ENCODE measurements at places on chromosomes 7 and 10.

DNA sequence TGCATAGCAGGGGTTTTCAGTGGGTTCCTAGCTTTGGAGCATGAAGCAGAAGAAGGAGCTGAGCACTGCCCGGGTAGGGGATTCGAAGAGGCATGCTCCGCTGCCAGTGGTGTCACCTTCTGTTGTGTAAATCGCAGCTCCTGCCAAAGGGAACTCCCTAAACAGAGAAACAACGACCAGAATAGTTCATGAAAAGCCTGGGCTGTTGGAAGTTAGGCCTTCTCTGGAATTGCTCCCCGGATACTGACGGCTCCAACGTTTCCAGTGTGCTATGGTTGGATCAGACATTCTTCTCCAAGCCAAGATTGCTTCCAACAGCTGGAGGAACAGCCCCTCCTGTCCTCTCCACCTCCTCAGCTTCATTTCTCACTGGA, 546.0 kb upstream of the FZD8 start:
- DNase-seq, result no peak

GRCh38 chr7:4077980-4078379, 604.1 kb upstream of the FOXK1 start:
- no peak for DNase-seq

GRCh38 chr7:28356619-28357018, 55.7 kb upstream of the CREB5 start:
- DNase-seq, result no peak

DNA sequence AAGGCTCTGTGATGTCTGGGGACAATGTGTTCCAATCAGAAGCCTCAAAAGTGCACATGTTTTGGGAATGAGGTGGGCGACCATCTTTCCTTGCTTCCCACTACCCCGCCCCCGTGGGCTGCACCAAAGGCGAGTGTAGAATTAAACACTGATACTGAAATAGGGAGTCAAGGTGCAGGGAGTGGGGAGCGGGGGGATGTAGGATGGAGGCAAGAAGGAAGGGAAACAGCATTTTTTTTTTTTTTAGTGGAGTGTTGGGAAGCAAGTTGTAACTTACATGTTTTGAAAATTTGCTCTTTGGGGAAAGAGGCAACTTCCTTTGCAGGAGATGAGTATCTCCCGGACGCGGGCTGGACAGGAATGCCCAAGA, 484 bp upstream of the DLX5 start:
- no peak for DNase-seq

DNA sequence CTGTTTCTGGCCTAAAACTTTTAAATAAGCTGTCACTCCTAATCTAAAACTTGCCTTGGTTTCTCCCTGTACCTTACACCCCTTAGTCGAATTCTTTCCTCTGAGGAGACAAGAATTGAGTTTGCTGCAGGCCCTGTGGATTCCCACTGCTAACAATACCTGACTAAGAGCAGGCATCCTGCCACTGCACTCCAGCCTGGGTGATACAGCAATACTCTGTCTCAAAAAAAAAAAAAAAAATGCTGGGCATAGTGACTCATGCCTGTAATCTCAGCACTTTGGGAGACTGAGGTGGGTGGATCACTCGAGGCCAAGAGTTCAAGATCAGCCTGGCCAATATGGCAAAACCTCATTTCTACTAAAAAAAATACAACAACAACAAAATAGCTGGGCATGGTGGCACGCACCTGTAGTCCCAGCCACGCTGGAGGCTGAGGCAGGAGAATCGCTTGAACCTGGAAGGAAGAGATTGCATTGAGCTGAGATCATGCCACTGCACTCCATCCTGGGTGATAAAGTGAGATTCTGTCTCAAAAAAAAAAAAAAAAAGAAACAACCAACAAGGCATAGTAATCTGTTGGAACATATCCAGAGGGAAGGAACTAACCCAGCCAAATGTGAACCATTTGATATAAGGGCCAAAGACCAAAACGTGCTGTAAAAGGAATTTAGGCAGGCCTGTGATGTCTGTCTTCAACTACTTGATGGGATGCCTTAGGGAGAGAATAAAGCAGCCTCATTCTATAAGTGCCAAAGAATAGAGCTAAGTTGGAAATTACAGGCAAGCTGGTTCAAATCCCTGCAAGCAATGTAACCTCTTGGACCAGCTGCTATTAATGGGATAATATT, 732.7 kb upstream of the AUTS2 start:
- DNase-seq, result no peak

DNA sequence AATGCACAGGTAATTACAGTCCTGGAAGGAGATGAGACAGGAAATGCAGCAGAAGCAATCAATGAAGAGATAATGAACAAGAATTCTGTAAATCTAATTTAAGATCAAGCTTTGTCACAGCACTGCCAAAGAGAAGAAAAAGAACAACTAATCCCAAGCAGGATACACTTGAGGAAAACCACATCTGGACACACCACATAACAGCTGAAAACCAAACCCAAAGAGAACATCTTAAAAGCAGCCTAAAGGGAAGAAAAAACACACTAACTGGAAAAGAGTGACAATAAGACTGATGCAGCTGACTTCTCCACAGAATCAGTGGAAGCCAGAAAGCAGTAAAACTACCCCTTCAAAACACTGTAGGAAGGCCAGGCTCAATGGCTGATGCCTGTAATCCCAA, 10.2 kb downstream of the CYTH3 start:
- no peak for DNase-seq

- DNase-seq, result peak; percentile 43
Measured at GRCh38 chr7:95871075-95871848, 98.9 kb downstream of the DYNC1I1 start.

DNA sequence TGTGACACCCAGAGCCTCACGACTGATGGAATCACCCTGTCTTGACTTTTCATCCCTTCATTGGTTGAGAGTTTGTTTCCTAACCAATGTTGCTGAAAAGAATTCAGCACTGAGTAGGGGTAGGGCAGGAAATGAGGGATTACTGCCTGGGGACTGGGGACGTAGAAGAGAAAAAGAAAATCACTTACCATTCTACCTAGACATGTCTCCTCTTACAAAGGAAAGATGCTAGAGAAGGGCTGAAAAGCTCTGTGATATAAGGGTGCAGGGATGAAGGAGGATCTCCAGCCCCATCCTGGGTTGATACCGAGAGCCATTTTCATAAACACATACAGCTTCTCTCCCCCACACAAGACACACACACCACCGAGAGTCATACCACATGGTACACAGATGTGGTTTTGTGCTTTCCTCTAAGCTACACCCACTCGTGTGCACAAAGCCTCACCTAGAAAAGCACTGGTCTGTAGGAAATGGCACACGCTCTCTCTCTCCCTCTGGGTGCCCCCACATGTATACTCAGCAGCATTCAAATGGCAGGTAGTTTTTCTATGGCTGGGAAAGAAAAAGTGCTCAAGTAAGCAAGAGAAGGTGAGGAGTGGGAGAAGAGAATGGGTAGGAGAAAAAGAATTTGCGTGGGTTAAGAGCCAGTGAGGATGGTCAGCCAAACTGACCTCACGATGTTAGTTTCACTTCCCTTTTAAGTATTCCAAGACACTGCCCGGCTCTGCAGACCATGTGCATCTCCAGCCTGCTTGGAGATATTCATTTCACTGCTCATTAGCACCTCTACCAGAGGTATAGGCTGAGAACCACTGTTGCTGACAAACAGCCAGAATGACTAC, 85.8 kb downstream of the CALD1 start:
- peak; percentile 17 for DNase-seq

- no peak for DNase-seq
Measured at GRCh38 chr10:47058961-47059391, 147.7 kb downstream of the PTPN20 start.

DNA sequence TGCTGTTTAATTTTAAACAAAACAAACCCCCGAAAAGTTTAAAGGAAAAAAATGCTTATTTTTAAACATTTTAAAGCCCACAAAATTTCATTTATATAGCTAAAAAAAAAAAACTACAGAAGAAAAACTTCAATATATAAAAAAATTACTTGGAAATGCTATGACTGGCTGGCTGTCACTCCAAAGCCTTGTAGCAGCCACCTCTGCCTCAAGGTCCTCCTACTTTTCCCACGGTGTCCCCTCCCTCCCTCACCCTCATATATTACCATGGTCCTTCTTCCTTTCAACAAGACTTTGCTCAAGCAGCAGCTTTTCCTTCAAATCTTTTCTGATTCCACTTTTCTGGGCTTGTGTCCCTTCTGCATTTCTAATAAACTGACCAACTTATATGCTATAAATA, 122.0 kb downstream of the TPK1 start:
- DNase-seq, result peak; percentile 3

DNA sequence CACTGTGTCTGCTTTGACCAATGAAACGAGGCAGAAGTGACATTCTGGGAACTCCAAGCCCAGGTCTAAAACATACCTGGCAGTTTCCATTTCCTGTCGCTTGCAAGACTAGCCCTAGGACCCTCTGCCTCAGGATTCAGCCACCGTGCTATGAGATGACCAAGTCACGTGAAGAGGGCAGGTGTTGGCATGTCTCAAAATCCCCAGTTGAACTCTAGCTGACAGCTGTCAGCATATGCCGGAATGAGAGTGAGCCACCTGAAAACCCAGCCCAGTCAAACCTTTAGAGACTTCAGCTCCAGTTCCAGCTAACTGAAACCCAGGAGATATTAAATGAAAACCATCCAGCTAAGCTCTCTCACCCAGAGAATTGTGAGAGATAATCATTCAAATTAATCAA, 89.9 kb upstream of the PPP1R3A start:
- no peak for DNase-seq

- DNase-seq, result peak; percentile 39
Measured at GRCh38 chr10:103695584-103696005, 159.8 kb downstream of the SH3PXD2A start.

GRCh38 chr7:103914147-103914899, 75.1 kb downstream of the RELN start:
- DNase-seq, result no peak

DNA sequence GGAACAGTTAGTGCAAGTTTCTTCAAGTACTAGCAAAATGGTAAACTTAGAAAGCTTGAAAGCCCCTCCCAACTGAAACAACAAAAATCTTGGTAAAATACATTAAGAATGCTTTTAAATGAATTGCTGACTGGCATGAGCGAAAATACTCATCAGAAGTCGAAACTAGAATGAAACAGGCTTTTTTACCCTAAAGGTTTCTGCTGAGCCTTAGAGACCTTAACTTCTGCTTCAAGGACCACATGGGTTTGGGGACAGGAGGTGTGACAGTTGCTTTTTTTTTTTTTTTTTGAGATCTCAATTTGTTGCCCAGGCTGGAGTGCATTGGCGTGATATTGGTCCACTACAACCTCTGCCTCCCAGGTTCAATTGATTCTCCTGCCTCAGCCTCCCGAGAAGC, 100.3 kb downstream of the MTPAP start:
- no peak for DNase-seq

DNA sequence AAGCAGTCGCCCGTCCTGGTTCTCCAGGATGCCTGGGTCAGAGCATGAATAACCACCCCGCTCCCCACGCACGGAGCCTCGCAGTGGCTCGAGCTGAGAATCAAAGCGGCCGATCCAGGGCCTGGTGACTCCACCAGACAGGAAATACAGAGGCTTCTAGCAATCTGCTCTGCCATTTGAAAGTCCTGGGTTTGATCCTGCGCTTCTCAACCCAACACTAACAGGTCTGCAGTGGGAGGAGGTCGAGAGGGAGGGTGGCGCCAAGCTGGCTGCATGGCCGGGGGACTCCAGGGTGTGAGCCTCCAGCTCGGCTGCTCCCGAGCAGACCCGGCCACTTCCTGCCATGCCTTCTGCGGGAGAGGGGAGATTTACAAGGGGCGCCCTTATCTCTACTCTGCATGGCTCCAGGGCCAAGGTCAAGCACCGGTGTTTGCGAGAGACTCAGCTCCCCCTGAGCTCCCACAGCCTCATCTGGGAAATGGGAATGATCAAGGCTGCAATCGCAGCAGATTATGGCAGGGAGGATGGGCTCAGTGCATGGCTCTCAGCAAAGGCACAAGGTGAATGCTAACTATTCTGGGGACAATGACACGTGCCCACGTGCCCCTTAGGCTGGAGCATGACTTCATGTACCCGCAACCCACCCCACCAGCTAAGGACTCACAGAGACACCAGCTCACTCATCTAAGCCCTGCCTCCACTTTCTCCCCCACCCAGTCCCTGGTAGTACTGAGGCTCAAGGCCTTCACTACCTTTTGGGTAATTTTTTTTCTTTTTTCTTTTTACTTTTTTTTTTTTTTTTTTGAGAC, 73.9 kb upstream of the TNRC18 start:
- no peak for DNase-seq

- peak; percentile 78 for DNase-seq
Measured at GRCh38 chr7:43905956-43906330, 453 bp downstream of the URGCP start.

DNA sequence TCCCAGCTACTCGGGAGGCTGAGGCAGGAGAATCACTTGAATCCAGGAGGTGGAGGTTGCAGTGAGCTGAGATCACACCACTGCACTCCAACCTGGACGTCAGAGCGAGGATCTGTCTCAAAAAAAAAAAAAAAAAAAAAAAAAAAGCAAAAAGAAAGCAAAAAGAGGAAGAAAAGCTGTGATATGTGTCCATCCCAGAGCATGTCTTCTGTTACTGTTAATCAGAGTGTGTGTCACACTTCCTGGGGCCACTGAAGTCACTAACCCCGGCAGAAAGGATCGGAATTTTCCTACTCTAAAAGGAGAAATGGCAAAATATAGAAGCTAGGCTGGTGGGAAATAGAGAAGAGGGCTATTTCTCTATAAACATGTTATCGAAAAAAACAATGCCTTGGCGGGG, 11.9 kb downstream of the PIK3AP1 start:
- DNase-seq, result peak; percentile 49

GRCh38 chr7:126044662-126045061, 1115.0 kb upstream of the POT1 start:
- DNase-seq, result no peak

DNA sequence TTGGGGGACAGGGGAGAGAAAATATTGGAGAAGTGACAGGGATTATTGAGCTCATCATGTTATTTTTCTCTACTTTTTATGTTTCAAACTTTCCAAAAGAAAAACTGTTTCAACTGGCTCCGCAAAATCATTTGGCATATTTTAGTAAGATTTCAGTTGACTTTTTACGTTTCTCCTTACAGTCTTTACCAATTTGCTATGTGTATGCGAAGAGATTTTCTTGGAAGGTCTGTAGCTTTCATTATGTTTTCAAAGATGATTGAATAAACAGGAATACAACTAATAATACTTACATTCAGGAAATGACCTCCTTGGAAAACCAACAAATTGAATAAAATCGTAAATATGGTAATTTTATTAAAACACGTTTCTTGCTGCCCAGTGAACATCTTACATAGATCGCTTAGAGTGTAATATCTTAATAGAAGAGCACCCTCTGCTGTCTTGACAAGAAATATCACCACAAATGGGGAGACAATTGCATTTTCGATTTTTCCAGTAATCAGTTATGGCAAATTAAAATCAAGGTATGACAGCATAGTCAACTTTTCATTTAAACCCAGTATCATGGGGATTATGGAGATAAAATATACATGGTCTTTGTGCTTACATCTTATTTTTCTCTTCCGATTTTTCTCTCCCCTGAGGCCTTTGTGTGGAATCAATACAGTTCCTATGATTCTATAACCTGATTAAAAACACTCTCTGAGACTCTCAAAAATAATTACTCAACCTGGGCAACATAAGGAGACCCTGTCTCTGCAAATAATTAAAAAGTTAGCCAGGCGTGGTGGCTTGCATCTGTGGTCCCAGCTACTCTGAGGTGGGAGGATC, 43.1 kb downstream of the MBL2 start:
- DNase-seq, result peak; percentile 36

All from GM20000 (cell line).